T-helper 17 cell (primary cell): ENCODE measurements at places on chromosomes 13 and 19.

DNA sequence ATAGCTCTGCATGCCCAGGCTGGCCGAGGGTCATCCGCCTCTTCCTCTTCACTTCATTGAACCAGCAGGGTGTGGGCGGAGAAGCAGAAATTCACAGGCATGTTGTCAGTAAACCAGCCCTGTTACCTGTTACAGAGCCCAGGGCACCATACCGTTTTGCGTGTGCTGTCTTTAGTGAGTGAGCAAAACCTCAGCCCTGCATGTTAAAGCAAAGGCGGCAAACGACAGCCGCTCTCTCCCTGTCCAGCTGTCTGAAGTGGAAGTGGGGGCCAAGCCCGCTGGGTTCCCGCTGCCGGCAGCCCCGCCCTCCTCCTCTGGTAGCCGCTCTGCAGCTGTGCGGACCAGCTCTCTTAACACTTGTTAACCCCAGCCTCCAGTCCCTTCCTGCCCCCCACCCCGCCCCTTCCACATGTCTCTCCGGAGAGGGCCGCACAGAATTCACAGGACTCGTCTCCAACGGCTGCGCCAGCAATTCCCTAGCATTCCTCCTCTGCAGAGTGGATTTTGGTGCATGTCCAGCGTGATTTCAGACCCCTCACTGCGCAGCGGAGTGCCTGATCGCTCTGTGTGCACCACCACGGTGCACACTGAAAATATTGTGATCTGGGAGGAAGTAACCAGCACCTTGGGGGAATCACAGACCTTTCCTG, 12.7 kb downstream of the KLHL26 start:
- no peak for DNase-seq

- DNase-seq, result no peak
These were observed 1.1 kb downstream of the ZNF850 start for GRCh38 chr19:36771261-36772231.

DNA sequence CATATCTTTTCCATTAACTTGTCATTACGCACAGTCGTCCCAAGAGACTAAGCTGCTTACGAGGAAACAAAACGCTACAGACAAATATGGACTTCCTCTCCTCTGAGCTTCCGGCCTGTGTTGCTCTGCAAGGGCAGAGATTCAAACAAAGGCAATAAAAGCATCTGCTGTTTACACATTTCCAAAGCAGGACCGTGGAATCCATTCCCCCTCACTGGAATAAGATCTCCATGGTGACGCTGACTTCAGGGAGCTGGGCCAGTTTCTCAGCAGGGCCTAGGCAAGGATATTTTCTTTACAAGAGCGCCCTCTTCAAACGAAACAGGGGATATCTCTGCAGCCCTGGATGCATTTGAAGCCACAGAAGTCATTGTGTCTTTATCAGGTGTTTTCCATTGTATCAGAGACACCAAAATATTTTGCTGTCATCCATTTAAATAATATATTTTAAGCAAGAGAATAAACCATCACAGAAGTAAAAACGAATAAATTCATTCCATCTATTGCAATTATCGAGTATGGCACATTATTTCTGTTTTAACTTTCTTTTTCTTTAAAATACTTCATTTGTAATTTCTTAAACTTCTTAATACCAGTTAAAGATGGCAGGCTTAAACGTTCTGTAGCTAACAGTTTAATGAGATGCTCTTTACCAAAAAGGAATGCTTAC, 177.5 kb downstream of the DCLK1 start:
- DNase-seq, result no peak

- no peak for DNase-seq
These were observed 15.6 kb downstream of the ELL start for GRCh38 chr19:18506101-18506930.

DNA sequence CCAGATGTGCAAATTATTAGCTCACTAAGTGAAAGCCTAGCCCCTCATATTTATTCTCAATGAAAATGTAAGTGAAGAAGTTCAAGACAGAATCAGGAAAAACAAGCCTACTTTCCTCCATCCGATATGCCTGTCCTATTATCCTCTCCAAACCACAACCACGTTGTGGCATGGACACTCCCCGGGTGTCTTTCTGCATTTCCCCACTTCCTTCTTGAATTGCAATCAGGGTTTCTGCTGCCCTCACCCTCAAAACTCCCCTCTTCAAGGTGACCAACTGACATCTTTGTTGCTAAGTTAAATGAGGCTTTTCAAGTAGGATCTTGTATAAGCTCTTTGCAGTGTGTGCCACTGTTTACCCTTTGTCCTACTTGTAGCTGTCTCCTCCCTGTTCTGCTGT, 11.8 kb downstream of the SLC25A30 start:
- DNase-seq, result no peak

DNA sequence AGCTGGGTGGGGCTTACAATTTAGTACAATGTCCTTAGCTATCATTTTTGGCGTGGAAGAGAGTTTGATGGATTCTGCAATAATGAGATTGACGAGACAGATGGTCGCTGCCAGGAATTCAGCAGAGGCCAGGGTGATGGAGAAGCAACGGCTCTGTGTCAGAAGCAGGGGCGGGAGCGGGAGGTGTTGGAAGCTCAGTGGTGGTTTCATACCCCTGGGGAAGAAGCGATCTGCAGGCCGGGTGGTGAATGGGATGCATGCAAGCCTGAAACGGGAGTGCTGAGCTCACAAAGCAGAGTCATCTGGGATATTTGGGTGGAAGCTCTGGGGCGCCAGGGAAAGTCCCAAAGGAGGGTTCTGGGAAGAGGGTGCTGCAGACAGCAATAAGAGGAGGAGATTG, 370.8 kb downstream of the ZNF536 start:
- no peak for DNase-seq

GRCh38 chr13:20706661-20707060, 3.2 kb downstream of the IL17D start:
- DNase-seq, result no peak

DNA sequence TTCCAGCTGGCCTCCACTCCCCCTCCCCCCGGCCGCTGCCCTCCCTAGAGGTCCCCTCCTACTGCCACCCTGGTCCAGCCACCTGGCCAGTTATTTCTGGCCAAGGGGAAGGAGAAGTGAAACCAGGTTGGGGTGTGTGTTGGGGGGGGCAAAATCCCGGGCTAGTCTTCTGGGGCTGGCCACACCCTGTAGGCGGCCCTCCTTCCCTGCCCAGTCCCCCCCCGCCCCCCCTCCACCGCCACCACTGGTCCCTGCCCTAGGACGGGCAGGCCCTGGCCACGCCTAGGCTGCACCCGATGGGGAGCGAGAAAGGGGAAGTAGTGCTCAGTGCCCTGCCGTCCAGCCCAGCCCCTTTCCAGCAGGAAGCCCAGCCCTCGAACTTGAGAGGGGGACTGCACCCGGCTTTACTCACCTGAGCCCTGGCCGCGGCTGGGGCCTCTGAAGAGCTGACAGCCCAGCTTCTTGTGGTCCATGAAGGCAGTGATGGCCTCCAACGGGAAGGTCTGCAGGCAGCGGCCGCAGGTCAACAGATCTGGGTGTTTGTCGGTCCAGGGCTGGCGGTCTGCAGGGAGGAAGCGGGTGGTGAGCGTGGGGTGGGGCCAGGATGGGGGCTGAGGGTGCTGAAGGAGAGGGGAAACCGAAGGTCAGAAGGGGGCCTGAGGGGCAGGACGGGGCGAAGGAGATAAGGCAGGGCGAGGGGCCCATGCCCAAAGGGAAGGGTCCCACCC, 813 bp downstream of the ZNF296 start:
- peak; percentile 19 for DNase-seq

DNA sequence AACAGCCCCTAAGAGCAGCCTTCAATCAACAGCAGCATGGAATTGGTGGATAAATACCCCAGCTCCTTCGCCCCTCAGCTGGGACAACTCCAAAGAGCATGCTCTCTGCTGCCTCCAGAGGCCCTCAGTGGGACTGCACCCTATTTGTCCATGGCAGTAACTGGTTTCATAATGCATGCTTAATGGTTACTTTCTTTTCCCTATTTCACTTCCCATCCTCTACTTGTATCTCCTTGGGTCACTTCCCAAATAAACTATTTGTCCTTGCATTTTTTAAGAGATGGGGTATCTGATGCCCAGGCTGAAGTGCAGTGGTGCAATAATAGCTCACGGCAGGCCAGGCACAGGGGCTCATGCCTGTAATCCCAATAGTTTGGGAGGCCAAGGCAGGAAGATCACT, 13.5 kb upstream of the TPM4 start:
- peak; percentile 65 for DNase-seq

DNA sequence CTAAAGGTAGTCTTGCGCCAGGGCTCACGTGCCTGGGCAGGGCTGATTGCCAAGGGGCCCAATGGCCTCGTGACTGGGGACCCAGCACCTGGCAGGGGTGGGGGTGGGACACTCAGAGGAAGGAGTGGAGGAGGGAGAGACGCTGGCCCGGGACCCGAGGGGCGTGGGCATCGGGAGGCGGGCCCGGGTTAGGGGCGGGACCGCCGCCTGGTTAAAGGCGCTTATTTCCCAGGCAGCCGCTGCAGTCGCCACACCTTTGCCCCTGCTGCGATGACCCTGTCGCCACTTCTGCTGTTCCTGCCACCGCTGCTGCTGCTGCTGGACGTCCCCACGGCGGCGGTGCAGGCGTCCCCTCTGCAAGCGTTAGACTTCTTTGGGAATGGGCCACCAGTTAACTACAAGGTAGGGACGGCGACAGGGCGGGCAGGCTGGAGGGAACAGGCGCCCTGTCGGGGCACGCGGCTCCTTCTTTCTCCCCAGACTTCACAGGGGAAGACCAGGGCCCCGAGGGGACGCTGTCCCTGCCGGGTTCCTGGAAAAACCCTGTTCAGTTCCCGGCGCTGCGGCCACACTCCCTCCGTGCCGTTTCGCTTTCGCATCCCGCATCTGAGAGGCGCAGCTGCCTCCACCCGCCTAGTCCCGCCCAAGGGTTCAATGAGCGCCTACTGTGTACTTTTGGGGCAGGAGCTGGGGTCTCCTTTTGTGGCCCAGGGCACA, at the start of gene IFI30:
Gene IFI30, plus strand, starts transcription at position 242 of the 717 bp plus-strand sequence. Its CDS starts 29 bp downstream, at position 271.
- peak; percentile 52 for DNase-seq

DNA sequence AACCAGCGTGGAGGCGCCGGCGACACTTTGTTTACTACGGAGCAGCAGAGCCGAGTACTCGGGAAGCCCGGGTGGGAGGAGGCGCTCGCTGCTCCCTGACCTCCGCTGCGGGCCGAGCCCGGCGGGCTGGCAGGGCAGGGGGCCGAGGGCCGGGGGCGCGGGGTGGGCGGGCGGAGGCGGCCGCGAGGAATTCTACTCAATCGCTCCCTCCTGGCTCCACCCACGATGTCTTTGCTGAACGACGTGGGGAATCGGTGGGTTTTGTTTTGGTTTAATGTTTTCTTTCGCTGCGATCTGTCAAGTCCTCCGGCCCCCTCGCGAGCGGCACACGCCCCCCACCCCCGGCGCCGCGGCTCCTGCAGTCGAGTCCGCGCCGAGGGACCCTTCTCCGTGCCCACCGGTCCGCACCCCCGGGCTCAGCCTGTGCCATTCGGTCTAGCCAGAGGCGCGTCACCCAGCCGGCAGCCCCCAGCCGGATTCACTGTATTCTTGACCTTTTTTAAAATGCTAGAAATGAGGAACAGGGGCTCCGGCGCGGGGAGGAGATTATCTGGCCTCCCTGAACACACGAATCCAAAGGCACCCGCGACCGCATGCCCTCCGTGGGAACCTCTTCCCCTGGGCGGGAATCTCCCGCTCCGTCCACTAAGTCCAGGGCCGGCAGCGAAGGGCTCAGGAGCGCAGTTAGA, 636 bp upstream of the FOXO1 start:
- DNase-seq, result no peak

GRCh38 chr19:5935473-5936291, 21.6 kb downstream of the CAPS start:
- no peak for DNase-seq

- DNase-seq, result peak; percentile 58
These were observed at the start of gene ZNF577 for GRCh38 chr19:51887522-51888498. TSS of gene ZNF577 (minus strand) at chr19:51887951. CDS start at chr19:51880382, 7,569 bp downstream.

GRCh38 chr13:40605573-40605972, 60.9 kb downstream of the FOXO1 start:
- no peak for DNase-seq

- no peak for DNase-seq
These were observed 16.7 kb downstream of the TM9SF2 start for GRCh38 chr13:99517984-99518383.

- DNase-seq, result no peak
These were observed 79.8 kb upstream of the SLITRK6 start for GRCh38 chr13:85879014-85879413.

- DNase-seq, result no peak
These were observed 47.5 kb downstream of the COLGALT1 start for GRCh38 chr19:17602872-17603510.

DNA sequence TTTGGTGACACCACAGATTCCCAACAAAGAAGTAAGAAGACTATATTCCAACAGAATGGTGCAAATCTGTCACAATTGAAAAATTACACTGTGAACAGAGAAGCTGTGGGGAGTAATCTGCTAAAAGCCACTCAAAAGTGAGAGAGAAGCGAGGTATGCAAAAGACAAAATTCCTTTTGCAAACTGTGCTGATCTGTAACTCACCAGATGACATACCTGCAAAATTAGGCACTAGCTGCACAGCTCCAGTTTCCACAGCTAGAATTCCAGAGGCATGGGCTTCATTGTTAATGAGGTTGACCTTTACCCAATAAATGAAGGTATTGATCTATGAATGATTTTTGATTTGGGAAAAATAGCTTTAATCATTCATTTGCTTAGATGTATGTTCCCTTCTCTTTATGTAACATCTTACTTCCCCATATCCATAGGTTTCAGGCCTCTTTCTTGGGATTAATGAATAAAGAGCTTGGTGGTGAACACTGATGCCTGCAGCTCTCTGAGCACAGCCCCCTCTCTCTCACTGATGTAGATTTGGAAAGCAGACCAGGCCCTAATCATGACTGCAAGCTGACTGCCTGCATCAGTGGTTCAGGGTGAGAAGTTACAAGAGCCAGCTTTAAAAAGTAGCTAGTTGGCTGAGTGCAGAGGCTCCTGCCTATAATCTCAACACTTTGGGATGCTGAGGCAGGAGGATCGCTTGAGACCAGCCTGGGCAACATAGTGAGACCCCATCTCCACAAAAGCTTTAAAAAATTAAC, 85.2 kb downstream of the LACC1 start:
- DNase-seq, result no peak

DNA sequence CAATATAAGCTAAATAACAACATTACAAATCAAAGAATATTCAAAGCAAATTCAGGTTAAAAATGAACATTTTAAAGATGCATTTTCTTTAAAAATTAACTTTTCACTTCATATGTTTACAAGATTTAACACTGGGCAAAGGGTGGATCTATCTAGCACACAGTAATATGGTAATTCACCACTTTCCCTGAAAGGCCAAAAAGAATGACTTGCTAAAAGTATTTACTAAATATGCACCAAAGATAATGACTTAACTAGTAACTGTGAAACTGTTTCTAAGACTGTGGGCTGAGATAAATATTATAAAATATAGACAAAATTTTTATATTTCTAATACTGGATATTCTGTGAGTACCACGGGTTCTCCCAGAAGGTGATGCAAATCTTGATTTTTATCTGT, 4.5 kb upstream of the EEF1AKMT1 start:
- no peak for DNase-seq

DNA sequence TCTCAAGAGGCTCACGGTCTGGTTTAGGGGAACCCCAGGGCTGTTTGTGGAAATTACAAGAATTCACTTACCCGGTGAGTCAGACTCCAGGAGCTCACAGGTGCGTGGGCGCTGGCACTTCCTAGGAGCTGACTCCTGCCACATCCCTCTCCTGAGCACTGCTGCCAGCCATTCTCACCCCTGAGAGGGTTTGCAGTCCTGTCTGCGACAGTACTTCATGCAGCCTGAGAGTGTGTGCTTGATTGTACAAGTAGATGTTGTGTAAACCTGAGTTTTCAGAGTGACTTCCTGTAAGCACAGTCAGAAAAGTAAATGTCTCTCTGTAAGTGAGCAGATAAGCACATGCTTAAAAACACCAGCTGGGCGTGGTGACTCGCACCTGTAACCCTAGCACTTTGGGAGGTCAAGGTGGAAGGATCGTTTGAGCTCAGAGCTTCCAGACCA, 8.1 kb downstream of the MRPL4 start:
- DNase-seq, result no peak
